ENCODE measurements at places on chromosomes 5 and 9. TPM values are rescaled to one million over a fixed set of nuclear protein-coding genes. Genes with fewer than 3 reads are reported as not detected.

SPATA31A5 gene
- total RNA-seq, result not detected

IRGM gene
- 1.7 TPM for total RNA-seq

MEIKIN gene
- not detected for total RNA-seq

GKAP1 gene
- 2.1 TPM for total RNA-seq

MARCOL gene
- not detected for total RNA-seq

TICAM2 gene
- total RNA-seq, result 1.0 TPM

PCDHA9 gene
- total RNA-seq, result not detected

SLC2A6 gene
- 14.3 TPM for total RNA-seq

ZNF454 gene
- total RNA-seq, result not detected

TERT gene
- 4.0 TPM for total RNA-seq

RPL12 gene
- total RNA-seq, result 1,585 TPM

MATR3 gene
- total RNA-seq, result 210 TPM

PDE6A gene
- not detected for total RNA-seq

PLAC8L1 gene
- total RNA-seq, result 0.71 TPM

PCDHGA4 gene
- total RNA-seq, result 0.15 TPM

PCDHGC5 gene
- not detected for total RNA-seq

SLC24A2 gene
- total RNA-seq, result not detected

Measured in activated CD8-positive, alpha-beta memory T cell treated with anti-CD3 and anti-CD28 coated beads for 36 hours (primary cell).